Ecto neural progenitor cell (in vitro differentiated cells): ENCODE measurements at places on chromosomes 3 and 15.
A peak's percentile ranks its signal among the peaks of the same experiment; 100 is the strongest.

- no peak for DNase-seq
Observed at GRCh38 chr3:125643172-125643571, 47.9 kb upstream of the OSBPL11 start.

GRCh38 chr3:117102426-117102825, 392.8 kb downstream of the TUSC7 start:
- no peak for DNase-seq

GRCh38 chr15:80418892-80419537, 14.8 kb downstream of the ARNT2 start:
- DNase-seq, result no peak

DNA sequence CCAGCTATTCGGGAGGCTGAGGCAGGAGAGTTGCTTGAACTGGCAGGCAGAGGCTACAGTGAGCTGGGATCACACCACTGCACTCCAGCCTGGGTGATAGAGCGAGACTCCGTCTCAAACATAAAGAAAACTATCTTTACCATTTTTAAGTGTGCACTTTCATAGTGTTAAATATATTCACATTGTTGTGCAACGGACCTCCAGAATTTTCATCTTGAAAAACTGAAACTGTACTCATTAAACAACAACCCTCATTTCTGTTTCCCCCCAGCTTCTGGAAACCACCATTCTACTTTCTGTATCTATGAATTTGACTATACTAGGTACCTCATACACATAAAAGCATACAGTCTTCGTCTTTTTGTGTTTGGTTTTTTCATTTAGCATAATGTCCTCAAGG, 375.1 kb downstream of the SHQ1 start:
- DNase-seq, result no peak

DNA sequence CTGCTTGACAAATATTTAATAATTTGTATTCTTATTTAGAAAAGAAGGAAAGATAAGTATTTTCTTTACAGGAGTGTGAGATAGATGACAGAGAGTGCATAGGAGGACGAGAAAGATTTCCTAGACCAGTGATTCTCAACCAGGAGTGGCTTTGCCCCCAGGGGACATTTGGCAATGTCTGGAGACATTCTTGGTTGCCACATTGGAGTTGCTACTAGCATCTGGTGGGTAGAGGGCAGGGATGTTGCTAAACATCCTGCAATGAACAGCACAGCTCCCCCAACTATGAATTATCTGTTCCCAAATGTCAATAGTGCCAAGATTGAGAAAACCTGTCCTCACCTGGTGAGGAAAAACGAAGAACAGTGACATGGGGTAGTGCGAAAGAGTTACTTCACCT, 30.8 kb upstream of the MINAR1 start:
- no peak for DNase-seq

DNA sequence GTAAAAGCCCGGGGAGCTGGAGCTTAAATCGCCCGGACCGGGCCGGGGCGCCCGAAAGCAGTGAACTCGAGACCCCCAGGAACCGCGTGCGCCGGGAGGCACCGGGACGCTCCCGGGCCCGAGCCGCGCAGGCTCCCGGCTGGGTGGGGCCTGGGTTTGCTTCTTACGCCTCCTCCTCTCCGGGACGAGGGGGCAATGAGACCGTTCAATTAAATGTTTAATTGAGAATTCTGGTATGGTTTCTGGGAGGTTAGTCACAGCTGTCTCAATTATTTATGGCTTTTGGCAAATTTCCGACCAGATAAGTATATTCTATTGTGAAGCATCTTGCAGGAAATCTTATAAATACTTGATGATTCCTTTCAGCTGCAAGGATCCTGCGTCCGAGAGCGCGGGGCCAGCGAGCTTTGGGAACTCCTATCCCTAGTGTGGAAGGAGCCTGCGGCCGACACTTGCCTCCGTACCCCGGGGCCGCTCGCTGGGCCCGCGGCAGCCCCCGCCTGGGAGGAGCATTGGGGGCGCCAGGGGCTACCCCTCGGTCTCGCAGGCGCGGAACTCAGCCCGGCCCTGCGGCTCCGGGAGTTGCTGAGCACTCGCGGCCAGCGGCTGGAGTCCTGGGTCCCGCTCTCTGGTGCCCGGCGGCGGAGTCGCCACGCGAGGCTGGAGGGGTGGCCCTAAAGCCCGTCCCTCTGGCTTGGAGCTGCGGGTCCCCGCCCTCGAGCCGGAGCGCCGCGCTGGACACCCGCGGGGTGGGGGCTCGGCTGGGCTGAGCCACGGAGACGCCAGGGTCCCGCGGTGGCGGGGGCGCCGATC, 10.3 kb downstream of the ISL2 start:
- DNase-seq, result peak; percentile 74
